Cerebellum (tissue), 4 donors: ENCODE measurements at places on chromosomes 6 and 20.

DNA sequence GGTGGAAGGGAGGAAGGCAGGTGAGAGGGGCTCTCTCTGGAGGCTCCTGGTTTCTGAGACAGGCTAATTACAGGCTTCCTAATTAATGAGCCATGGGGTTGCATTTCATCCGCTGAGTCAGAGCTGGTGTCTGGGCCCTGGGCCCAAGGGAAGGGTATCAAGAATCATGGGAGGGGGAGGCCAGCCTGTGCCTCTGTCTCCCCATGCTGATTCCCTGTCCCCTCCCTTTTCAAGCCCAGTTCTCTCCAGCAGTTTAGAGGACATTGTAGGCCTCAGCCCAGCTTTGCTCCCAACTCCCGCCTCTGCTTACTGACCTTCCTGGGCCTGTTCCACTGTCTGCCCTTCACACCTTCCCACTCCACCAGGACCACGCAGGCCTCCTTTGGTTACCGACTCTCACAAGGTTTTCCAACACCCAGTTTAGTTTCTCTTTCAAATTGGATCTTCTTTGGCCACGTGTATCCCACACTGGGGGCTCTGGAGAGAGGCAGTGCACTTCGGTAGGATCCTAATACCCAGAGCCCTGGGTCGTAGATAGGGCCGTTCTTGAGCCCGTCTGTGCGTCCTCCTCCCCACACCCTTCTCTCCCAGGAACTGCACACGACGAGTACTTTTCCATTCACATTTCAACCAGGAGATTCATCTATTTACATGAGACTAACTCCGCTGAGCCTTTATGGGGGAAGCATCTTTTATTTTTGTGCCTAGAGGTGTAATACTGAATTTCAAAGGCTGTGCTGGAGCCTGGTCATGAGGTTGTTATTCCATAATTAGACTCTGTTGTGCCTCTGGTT, 18.2 kb upstream of the AVP start:
- no peak for DNase-seq

- no peak for DNase-seq
Observed at GRCh38 chr20:32238483-32239425, 31.1 kb downstream of the POFUT1 start.

- no peak for DNase-seq
Observed at GRCh38 chr6:79628466-79629288, 2.5 kb upstream of the SH3BGRL2 start.

DNA sequence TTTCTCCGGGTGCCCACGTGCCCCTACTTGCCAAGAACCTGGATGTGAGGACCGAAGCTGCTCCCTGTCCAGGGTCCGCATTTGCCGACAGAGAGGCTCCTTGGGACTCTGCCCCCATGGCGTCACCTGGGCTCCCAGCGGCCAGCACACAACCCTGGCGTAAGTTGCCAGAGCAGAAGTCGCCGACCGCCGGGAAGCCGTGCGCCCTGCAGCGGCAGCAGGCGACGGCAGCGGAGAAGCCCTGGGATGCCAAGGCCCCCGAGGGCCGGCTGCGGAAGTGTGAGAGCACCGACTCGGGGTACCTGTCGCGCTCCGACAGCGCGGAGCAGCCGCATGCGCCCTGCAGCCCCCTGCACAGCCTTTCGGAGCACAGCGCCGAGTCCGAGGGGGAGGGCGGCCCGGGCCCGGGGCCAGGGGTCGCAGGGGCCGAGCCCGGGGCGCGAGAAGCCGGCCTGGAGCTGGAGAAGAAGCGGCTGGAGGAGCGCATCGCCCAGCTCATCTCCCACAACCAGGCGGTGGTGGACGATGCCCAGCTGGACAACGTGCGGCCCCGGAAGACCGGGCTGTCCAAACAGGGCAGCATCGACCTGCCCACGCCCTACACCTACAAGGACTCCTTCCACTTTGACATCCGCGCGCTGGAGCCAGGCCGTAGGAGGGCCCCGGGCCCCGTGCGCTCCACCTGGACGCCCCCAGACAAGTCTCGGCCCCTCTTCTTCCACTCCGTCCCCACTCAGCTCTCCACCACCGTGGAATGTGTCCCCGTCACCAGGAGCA, 28.3 kb downstream of the ZNF831 start:
- no peak for DNase-seq

DNA sequence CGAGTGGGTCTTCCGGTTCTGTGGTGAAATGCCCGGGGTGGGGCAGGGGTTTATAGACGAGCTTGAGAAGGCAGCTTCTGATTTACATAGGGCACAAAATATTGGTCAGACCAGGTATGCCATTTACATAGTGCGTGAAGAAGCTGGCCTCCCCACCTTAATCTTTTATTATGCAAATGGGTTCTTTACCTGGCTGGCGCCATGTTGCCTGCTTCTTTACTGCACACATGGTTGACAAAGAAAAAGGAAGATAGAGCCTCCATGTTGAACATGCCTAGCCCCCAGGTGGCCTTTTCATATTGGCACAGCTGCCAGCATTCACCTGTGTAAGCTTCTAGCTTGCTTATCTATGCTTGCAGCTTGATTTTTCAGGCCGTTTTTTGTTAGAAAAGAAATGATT, 276.2 kb downstream of the PHACTR1 start:
- DNase-seq: no peak
